Amniotic stem cell (primary cell): ENCODE measurements at places on chromosomes 4 and X.

DNA sequence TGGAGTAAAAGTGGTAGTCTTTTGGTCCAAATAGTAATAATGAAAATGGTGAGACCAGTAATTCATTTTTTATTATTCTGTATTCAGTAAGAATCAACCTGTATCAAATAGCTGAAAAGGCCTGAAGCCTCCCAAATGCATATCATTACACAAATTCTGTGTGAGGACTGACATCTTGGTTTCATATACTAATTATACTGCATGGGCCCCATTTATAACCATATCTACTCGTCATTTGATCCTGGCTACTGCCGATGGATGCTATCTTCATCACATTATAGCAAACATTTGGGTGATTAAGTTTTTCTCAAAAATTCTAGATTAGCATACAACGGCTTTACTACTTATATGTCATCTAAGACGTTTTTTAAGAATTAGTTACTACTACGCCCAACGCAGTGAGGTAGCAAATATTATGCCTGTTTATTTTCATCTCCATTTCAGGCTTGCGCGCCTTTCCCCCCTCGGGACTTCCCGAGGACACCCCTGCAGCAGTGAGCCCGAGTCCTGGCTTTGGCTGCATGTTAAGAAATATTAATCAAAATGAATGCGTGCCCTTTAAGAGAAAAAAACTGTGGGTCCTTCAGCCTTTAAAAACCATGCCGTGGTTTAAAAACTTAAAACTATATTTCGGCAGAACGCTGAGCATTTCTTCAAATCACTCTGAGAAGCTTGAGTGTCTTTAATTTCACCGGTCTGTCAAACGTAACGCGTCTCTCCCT, 814 bp upstream of the MMAA start:
- no peak for DNase-seq

- no peak for DNase-seq
These were observed 35.7 kb upstream of the FMR1 start for GRCh38 chrX:147875866-147876596.

DNA sequence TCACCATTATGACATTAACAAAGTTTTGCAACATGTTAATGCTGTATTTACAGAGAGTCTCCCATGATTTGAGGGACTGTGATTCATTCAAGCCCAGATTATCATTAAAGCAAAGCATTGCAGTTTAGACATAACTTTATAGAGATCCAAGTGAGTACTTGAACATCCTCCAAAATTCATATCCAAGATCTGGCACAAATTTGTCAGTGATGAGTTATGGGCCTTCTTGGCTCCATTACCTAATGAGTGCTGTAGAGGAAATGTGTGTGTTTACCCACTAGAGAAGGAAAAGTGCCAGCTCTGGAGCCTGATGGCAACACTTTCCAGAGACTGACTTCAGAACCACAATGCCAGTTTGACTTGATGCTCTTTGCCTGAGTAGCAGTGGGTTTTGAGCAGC, 432.3 kb downstream of the GALNTL6 start:
- DNase-seq, result no peak

DNA sequence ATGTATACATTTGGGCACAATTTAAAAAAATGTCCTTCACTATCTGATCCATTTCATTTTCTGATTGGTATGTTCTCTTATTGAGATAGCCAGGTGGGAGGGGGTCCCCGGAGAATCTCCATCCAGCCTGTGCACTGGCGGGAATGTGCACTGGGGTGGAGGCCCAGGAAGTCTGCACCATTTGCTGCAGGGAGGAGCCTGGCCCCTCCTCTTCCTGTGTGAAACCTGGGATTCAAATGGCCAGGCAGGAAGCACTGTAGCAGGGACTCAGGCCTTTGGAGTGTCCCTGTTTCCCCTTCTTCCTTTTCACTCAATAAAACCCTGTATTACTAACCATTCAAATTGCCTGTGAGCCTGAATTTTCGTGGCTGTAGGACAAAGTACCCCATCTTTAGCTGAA, 44.3 kb downstream of the GPRIN3 start:
- no peak for DNase-seq

DNA sequence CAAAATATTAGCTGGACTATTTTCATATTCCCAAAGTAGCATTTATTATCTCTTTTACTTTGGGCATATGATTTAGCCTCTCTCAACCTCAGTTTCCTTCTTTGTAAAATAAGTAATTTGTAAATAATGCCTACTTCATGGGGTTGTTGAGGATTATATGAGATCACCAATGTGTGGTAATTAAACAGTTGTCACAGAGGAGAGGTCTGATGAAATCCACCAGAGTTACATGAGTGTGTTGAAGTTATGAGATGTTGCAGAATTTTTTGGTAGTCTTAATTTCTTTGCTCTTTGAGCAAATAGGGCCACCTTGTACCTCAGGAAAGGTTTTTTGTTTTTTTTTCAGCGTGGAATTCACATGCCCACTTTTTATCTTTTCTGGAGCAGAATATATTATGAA, 1.4 kb downstream of the COX7B start:
- no peak for DNase-seq

DNA sequence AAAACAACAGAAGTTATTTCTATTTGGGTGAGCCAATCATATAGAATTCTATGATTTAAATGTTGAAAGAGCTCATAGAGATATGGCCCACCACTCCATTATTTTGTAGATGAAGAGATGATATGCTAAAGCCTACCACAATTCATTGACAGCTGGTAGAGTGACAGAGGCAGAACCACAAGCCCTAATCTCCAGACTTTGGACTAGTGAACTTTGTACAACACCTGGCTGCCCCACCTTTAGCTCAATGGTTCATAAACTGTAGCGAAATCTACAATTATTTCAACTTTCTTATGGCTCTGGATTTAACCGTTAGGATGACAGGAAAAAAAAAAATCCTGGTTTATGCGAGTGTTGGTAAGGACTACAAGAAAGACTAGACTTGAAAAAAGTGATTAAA, 50.9 kb downstream of the PRKG2 start:
- no peak for DNase-seq

GRCh38 chr4:71783972-71784371, at the start of gene GC:
Gene GC, minus strand, starts transcription at chr4:71784079. Its CDS starts 61 bp downstream, at chr4:71784018.
- DNase-seq, result no peak

DNA sequence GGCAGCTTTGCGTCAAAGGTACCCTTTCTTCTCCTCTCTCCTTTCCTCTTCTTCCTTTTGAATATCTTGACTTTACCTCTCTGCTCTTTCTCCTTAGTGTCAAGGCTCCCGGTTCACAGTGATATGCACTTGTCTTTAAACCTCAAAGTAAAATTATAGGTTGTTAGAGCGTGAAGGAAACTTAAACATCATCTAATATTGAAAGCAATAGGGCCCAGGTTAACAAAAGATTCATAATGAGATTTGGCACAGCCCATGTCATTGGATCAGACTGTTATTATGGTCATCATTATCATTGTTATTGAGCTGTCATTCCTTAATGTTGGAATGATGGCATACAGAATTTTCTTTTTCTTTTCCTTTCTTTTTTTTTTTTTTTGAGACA, 32.5 kb downstream of the FTHL17 start:
- no peak for DNase-seq

DNA sequence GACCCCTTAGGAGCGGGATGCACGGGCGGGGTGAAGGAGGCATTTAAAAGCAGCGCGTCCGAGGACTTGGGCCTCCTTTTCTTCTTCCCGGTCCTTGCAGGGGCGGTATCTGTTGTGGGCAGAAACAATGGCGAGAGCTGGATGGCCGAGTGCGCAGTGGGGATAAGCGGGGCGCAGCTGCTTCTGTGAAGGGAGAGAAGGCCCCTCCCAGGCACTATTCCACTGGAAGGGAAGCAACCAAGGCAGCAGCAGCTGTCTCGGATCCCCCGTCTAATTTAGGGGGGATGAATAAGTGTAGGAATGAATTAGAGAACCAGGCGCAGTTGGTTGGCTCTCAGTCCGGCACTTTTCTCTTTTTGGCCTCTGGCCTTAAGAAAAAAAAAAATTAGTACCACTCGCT, 995 bp downstream of the SMARCA5 start:
- no peak for DNase-seq

- no peak for DNase-seq
These were observed 37.8 kb upstream of the NHSL2 start for GRCh38 chrX:71872542-71873458.

- DNase-seq, result no peak
These were observed 40.3 kb upstream of the FHL1 start for GRCh38 chrX:136106920-136107528.

DNA sequence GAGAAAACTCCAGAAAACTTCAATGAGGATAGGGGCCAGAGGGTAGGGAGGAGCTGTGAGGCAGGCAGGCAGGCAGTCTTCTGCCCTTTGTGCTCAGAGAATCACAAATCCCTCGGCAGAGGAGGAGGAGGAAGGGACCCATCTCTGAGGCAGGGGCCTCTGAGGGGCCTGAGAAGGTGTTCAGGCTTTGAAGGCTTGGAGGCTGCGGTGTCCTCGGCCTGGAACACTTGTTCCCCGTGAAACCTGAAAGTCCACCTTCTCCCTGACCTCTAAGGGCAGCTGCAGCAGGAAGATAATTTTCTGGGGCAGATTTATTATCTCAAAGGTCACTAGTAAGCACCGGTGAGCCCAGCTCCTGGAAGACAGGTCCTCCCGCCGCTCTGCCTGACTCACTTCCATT, 200.3 kb upstream of the BCOR start:
- DNase-seq, result no peak

DNA sequence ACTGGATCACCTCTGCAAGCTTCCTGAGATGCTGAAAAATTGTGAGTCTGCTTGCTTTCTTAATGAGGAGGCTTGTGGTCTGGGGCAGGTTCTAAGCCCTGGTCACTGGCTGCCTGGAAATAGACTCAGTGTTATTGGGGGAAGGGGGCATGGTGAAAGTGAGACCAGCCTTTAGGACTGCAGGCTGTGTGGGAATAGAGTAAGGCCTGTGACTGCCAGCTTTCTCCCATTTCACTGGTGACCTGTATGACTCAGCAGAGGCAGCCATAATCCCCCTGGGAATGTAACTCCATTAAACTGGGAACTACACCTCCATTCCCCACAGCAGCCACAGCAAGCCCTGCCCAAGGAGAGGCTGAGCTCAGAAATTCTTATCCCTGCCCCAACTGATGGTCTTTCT, 55.9 kb upstream of the IL15 start:
- no peak for DNase-seq
